Colonic mucosa (tissue), 4 donors: ENCODE measurements at places on chromosomes 7 and 10.

DNA sequence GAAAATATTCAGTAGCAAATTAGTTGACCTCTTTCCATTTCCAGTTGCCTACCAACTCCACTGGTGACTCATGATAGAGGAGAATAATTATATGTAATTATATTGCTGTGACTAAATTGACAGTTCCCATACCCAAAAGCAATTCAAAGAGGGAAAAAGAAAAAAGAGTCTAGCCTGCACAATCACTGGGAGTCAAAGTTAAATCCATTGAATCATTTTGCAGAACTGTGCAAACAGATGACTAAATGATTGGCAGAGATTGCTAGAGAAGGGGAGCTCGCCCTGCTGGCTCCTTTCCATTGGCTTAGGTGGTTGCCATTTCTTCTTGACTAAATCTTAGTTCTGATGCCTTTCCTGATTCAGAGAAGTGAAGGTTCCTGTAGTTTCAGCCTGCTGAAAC lies 1228.6 kb upstream of the SORCS1 start:
- DNase-seq = no peak

GRCh38 chr7:106679153-106679931 lies 18.4 kb upstream of the CCDC71L start:
- DNase-seq = no peak

DNA sequence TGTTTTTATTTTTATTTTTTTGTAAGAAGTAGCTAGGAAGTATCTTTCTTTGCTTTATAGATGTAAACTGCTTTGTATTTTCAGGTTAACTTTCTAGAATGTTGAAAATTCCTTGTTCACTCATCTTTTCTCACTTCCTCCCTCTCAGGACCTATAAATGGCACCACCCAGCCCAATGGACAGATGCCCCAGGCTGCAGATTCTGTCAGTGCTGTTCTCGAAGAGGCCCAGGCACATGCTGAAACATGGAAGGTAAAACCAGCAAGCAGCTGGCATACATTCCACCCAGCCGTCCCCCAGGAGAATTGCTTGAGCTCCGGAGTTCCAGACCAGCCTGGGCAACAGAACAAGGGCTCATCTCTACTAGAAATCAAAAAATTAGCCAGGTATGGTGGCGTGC lies 47.1 kb upstream of the PDSS1 start:
- DNase-seq = no peak

DNA sequence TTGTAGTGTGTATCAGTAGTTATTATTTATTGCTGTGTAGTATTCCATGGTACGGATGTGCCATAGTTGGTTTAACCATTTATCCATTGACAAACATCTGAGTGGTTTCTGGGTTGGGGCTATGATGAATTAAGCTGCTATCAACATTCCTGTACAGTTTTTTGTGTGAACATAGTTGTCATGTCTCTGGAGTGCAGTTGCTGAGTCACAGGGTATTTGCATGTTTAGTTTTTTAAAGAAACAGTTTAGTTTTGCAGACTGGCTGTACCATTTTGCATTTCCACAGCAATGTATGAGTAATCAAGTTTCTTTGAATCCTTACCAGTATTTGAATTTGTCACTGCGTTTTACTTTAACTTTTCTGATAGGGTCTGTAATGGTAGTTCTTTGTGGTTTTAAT lies 516.7 kb upstream of the CELF2 start:
- no peak for DNase-seq

DNA sequence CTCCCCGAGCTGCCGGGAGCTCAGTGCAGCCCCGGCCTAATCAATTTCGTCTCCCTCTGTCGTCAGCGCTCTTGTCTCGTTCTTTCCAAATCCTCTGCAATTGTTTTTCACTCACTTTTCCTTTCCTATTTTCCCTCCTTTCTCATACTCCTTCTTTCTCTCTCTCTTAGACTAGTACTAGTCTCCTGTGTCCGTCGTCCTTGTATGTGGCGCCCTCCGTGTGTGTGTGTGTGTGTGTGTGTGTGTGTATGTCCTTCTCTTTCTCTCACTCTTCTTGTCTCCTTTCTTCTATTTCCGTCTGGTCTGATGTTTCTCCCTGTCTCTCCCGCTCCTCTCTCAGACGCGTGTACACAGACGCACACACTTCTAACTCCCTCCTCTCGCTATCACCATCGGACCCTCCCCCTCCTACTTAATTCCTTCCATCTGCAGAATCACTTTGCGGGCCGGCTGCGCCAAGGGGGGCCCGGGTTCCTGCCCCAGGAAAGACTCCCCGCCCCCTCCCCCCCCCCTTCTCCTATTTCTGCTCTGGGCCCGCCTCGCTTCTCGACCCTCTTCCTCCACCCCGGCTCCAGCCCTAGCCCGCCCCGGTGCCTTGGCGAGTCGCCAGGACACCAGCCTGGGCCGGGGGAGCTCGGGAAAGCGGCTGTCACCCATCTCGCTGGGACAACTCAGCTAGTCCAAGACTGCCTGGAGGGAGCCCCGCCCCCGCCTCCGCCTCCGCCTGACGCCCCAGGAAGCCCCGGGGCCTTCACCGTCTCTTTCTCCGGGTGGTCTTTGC lies 743 bp upstream of the ZCCHC24 start:
- no peak for DNase-seq

DNA sequence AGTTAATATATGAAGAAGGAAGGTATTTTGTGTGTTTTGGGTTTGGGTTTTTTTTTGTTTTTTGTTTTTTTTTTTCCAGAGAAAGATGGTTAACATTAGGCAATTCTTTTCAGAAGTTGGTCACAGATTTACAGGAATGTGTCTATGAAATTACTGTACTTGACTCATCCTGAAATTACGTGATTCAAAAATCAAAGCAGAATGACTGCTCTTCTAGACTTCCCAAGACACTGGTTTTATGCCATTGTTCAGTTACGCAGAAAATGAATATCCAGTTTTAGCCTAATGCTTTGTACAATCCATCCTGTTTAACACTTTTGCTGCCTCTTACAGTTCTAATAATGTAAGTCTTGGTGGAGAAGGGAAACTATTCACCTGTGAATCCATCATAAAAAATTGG lies 39.7 kb upstream of the CELF2 start:
- no peak for DNase-seq

- no peak for DNase-seq
Measured at GRCh38 chr7:2802504-2803341, 41.4 kb downstream of the GNA12 start.

DNA sequence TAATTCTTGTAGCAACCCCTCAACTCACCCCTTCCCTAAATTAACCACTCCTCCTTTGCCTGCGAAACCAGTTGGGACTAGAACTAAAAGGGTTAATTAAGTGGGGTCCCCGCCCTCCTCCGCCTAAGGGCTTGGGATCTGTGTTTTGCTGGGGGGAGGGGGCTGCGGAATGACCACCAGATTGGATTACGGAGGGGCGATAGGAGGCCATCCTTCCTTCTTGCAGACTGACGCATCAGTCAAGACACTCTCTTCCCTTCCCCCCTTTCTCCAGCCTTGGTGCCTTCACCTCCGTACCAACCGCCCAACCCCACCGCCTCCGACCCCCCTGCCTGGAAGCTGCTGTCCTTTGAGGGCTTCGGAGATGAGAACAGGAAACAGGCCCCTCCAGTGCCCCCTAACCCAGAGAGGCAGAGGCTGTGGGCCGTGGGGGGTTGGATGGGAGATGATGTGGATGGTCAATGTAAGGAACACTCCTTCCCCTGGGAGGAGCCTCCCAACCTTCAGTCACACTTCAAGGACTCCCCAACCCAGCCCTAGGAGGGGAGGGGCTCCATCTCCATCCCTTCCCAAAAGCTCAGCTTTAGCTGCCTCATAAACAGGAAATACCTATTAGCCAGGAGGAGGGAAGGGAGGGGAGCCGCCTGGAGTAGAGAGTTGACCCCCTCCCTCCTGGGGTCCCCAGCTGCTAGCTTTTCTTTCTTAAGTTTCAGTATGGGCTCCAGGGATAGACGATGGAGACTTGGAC lies 997 bp upstream of the LDB1 start:
- DNase-seq = peak; percentile 70

- DNase-seq = no peak
Measured at GRCh38 chr10:89663144-89663543, 18.1 kb upstream of the PANK1 start.

- no peak for DNase-seq
Measured at GRCh38 chr7:134514106-134514505, 13.3 kb upstream of the AKR1B10 start.

- DNase-seq = no peak
Measured at GRCh38 chr7:71795410-71795809, 616.7 kb downstream of the CALN1 start.

- DNase-seq = no peak
Measured at GRCh38 chr7:117405519-117405918, 21.8 kb downstream of the ASZ1 start.

DNA sequence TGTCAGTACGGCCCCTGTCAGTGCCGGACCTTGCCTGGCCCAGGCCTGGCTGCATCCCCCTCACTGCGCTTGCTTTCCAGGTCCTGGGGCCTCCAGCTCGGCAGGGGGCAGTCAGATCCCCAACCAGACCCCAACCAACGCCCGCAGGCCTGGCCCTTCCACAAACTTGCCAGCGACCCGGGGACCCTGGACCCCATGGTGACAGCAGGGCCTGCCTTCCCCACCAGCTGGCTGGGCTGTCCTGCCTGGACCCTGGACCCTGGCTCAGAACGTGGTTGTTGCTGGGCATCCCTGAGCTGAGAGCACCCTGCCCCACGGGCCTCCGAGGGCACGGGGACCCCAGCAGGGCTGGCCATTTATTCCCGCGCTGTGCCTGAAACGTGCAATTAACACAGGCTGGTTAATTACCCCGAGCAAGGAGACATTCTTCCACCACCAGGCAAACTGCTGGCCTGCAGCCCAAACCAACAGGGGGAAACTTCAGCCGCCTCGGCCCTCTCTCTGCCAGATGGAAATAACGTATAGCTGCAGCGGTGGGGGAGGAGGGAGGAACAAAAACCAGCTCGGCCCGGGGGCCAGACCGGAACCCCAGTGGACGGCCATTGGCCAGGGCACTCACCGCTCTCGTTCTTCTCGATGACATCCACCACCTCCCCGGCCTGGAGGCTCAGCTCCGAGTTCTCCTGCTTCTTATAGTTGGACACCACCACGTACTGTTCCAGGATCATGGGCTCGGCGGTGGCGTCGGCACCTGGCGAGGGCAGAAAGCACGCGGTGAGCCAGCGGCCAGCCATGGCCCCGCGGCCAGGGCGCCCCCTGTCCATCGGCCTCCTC lies 167.1 kb downstream of the NEURL1 start:
- DNase-seq = no peak

DNA sequence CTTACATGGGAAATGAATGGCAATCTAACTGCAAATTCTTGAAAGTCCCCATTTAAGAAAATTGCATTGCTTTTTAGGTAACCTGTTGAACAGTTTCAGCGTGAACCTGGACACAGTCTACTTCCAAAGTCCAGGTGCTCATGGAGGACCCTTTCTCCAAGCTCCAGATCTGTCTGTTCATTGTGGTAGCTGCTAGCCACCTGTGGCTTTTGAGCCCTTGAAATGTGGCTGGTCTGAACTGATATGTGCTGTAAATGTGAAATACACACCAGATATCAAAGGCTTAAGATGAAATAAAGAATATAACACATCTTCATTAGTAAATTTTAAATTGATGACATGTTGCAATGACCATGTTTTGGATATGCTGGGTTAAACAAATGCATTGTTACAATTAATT lies 4.2 kb downstream of the CACNB2 start:
- no peak for DNase-seq

DNA sequence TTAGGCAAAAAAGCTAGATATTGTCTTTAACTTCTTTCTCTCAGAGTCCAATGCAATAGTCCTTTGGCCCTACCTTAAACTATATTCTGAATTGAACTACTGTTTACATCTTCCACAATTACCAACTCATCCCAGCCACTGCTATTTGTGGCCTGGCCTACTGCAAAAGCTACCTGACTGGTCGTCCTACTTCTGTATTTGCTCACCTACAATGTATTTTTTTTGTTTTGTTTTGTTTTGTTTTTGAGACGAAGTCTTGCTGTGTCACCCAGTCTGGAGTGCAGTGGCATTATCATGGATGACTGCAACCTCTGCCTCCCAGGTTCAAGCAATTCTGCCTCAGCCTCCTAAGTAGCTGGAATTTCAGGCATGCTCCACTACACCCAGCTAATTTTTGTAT lies 51.2 kb downstream of the ARL4A start:
- DNase-seq = no peak

- DNase-seq = no peak
Measured at GRCh38 chr7:37960483-37960882, 40.0 kb downstream of the EPDR1 start.

DNA sequence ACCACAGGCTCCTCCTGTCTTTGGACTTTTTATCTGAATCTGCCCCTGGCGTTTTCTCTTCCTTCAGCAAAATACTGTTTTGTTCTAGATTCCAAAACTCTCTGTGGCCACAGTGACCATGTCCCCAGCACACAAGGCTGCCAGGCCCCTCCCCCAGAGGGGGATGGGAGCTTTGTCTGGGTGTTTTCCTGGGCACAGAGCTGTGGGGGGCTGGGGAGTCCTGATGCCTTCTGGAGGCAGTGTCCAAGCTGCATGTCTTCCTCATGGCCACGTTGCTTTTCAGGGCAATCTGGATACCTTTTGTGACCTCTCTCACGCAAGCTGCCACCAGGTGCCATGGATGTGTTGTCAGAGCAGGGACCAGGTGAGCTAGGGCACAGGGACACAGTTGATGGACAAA lies 26.2 kb downstream of the ANTXRL start:
- no peak for DNase-seq

DNA sequence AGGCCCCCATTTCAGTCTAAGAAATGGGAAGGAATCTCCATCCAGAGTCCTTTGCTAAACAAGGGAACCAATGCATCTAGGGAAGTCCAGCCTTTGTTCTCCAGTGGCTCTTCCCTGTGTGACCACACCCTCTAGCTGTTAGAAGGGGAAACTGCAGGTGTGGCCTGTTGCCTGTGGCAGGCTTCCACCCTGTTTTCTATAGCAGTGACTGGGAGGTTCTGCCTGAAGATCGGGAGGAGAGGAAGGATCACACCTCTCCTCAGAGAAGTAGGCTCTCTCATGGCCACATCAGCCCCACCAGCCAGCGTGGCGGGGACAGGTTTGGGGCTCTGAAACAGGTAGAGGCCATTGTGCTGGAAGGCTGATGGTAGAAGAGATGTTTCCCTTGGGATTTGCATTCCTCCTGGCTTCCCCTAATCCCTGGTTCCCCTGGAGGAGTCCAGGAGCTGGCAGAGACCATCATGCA lies 47.7 kb upstream of the TRIM8 start:
- DNase-seq = peak; percentile 69

DNA sequence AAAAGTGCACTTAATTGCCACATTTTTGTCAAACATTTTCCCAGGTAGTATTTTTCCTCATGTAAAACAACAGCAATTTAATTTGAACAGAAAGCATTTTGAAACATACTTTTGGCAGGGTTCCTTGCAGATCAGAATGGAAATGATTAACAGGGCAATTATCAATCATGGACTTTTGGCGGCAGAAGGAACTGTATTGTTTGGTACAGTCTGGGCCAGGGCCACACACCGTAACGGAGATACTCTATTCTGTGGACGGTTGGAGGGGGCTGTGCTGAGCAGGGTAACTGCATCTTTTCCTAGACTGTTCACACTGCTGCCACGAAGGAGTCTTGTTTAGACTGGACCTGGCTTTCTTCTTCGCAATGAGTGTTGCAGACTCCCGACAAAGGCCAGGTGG lies 62.3 kb downstream of the EGFR start:
- DNase-seq = no peak
